ENCODE measurements at places on chromosomes 13 and 19.

GRCh38 chr13:34678154-34678553 lies 263.9 kb upstream of the NBEA start:
- no peak for DNase-seq

DNA sequence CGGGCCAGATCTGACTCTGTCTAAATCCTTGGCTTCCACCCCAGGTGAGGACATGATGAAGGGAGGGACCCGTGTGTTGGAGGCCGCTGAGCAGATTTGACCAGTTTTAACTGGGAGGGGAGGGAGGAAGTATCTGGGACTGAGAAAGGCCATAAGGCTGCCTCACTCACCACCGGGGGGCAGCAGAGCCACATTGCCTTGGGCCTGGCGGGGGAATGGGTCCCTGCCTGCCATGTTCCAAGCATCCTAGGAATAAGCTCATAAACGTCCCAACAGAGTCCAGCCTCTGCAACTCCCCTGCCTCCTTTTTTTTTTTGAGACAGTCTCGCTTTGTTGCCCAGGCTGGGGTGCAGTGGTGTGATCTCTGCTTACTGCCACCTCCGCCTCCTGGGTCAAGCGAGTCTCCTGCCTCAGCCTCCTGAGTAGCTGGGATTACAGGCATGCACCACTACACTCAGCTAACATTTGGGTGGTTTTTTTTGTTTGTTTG lies 15.5 kb downstream of the MAST3 start:
- peak; percentile 89 for DNase-seq

GRCh38 chr13:63048653-63049052 lies 1633.0 kb upstream of the PCDH20 start:
- DNase-seq: no peak

DNA sequence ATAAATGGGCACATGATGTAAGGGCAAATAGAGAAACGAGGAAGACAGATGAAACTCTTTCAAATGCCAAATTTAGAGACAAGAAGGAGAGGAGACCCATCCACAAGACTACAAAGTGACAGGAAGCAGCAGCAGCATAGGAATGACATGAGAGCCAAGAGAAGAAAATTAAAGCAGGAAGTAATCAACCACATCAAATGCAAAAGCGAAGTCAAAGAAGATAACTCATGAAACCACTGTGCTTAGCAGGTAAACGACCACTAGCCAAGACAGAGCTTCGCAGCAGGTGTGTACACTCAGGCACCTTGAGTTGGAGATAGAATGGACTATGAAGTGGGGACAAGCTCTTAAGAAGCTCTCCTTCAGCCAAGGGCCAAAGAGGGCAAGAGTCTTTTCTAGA lies 64.1 kb downstream of the KLF12 start:
- DNase-seq: no peak

DNA sequence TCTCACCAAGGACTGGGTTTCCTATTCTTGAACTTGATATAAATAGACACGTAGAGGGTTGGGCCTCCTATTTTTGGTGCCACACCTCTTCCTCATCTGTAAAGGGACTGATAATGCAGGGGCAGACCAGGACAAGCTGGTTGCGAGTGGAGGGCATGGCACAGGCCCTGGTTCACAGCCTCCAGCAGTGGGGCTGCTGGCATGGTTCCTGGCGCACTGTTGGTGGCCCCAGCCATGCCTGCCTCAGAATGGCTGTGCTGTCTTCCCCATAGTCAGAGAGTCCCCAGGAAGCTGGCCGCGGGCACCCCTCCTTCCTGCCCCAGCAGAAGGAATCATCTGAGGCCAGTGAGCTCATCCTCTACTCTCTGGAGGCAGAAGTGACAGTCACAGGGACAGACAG lies 10.5 kb upstream of the OVOL3 start:
- DNase-seq: no peak
